ENCODE measurements at places on chromosomes 1 and 21.
A peak's percentile ranks its signal among the peaks of the same experiment; 100 is the strongest.

GRCh38 chr21:35231090-35231489 lies 182.0 kb upstream of the RUNX1 start:
- peaks cover 46% of the 10 kb centered on the region for H3K4me1 ChIP-seq
- DNase-seq, result no peak
- no peak overlapping the region for H3K4me3 ChIP-seq
- no peak overlapping the region for H3K27ac ChIP-seq
- no peaks in the 10 kb centered on the region for H3K36me3 ChIP-seq

GRCh38 chr1:8987881-8988617 lies 38.2 kb downstream of the SLC2A7 start:
- H3K27ac ChIP-seq, result no peak overlapping the region
- DNase-seq, result peak; percentile 51
- H3K27me3 ChIP-seq, result no peaks in the 10 kb centered on the region

DNA sequence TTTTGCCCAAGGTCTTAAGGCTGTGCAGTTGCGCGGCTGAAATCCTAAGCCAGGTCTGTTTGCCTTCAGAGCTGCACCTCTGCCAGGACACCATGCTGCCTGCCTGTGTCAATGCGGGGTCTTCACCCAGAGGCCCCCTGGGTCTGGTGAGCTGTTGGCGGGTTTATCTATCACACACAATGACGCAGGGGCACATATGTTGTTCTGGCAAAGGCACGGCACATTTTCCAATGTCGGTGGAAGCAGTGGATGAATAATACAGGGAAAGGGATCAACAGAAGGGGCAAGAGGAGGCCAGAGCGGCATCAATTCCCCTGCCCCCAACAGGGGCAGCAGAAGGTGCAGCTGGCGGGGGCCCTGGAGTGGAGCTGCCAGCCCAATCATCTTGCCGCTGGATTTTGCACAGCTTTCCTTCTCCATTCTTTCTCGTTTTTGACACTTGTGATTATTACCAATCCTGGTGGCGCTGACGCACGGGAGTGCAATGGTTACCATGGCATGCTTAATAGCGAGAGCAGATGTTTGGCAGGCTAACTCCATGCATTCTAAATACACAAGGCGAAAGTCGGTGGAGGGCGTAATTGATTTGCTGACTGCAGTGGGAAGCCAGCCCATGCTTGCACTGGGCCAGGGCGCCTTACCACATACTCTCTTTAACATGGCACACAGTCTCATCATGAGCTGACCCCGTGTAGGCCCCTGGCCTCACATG lies 45.8 kb upstream of the CYP2J2 start:
- no peaks in the 10 kb centered on the region for H3K4me1 ChIP-seq
- H3K4me3 ChIP-seq, result no peak overlapping the region
- H3K36me3 ChIP-seq, result no peaks in the 10 kb centered on the region
- H3K27me3 ChIP-seq, result no peaks in the 10 kb centered on the region

- H3K36me3 ChIP-seq, result no peaks in the 10 kb centered on the region
- H3K4me1 ChIP-seq, result peaks cover 32% of the 10 kb centered on the region
- peak overlapping the region; percentile 81 for H3K27ac ChIP-seq
- H3K27me3 ChIP-seq, result no peaks in the 10 kb centered on the region
- DNase-seq, result no peak
- H3K4me3 ChIP-seq, result no peak overlapping the region
Observed at GRCh38 chr1:182357171-182357570, 34.4 kb downstream of the GLUL start.

DNA sequence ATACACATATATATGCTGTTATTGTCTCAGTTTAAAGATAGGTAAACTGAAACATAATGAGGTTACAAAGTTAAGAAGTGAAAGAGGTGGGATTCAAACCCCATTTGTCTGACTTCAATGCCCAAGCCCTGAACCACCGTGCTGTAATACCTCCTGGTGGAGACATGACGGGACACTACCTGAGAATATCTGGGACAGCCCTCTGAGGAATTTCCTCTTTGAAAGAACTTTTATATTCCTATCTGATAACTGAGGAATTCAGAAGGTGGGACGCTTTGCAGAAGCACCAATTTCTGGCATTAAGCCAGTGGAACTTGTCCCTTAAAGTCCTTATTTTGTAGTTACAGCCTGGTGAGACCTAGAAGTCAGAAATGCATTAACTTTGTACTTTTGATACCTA lies 32.1 kb upstream of the FASLG start:
- H3K27me3 ChIP-seq, result no peaks in the 10 kb centered on the region
- H3K4me3 ChIP-seq, result no peak overlapping the region

GRCh38 chr1:201636097-201636496 lies 97.2 kb downstream of the NAV1 start:
- H3K27me3 ChIP-seq, result no peaks in the 10 kb centered on the region
- H3K27ac ChIP-seq, result no peak overlapping the region
- peaks cover 18% of the 10 kb centered on the region for H3K4me1 ChIP-seq

GRCh38 chr1:65393928-65394327 lies 26.5 kb upstream of the LEPR start:
- no peak overlapping the region for H3K27ac ChIP-seq
- H3K27me3 ChIP-seq, result no peaks in the 10 kb centered on the region
- no peak for DNase-seq
- no peaks in the 10 kb centered on the region for H3K36me3 ChIP-seq
- no peaks in the 10 kb centered on the region for H3K4me1 ChIP-seq
